Upper lobe of left lung (tissue), 6 donors: ENCODE measurements at places on chromosomes 1 and 21. TPM values are rescaled to one million over a fixed set of nuclear protein-coding genes. Genes with fewer than 3 reads are reported as not detected.

The TTC34 gene
- total RNA-seq = 0.76 TPM

The SMPDL3B gene
- total RNA-seq = 57.1 TPM

The ZFP69B gene
- not detected for total RNA-seq

The KCNA2 gene
- total RNA-seq = under 0.01 TPM

The HSD3B2 gene
- total RNA-seq = 2.1 TPM

The BRINP2 gene
- total RNA-seq = not detected

The SPATA1 gene
- total RNA-seq = 1.4 TPM

The SLC30A10 gene
- not detected for total RNA-seq

The ARHGAP30 gene
- 69.9 TPM for total RNA-seq

The CRYBG2 gene
- total RNA-seq = 0.59 TPM
